ENCODE measurements at places on chromosomes 4 and X. TPM values are rescaled to one million over a fixed set of nuclear protein-coding genes. Genes with fewer than 3 reads are reported as not detected.

Gene ACE2
- not detected for total RNA-seq

Gene APLN
- 2.6 TPM for total RNA-seq

Gene TMEM47
- 46.1 TPM for total RNA-seq

Gene PRSS12
- total RNA-seq: 9.7 TPM

Gene NSG1
- total RNA-seq: not detected

Gene HAND2
- not detected for total RNA-seq

Gene ART3
- total RNA-seq: 7.7 TPM

Gene GC
- not detected for total RNA-seq

Gene HS3ST1
- not detected for total RNA-seq

Measured in SJSA1 (cell line).